ENCODE measurements at places on chromosomes 5 and 9.

GRCh38 chr5:155729684-155730059 is 597.3 kb upstream of the SGCD start:
- no peak for DNase-seq

DNA sequence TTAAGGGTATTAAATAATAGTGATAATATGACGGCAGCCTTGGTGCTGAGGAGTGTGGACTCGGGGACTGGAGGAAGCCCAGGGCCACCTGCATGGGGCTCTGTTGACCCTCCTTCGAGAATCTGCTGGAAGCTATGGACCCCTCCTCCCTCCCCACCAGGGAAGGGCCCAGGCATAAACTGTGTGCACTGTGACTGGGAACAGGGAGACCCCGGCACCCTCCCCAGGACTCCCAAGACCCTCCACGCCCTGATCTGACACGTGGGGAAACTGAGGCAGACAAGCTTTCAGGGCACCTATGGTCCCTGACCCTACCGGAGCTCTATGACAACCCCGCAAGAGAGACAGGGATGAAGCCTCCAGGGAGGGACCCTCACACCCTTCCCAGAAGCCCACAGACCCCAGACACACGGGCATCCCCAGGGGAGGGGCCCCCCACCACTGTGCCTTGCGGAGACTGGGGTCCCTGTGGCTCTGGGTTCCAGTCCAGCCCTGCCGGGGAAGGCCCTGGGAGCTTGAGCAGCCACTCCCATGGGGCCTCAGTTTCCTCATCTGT is 6.5 kb upstream of the EGFL7 start:
- DNase-seq, result no peak

DNA sequence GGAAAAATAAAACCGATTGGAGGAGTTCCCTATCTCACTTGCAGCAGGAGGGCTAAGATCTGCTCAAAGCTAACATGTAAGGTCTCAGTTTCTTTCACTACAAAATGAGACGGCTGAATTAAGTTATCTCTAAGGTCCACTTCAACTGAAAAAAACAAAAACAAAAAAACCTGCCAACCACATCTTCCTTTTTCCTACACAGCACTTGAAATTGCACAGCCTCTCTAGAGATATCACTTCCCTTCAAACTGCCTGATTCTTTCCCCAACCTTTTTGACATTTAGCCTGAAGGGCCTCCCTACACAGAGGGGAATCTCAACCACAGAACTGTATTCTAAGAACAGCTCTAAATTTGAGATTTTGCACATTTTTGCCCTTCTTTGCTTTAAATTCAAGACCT is 227.9 kb upstream of the TARS1 start:
- no peak for DNase-seq

DNA sequence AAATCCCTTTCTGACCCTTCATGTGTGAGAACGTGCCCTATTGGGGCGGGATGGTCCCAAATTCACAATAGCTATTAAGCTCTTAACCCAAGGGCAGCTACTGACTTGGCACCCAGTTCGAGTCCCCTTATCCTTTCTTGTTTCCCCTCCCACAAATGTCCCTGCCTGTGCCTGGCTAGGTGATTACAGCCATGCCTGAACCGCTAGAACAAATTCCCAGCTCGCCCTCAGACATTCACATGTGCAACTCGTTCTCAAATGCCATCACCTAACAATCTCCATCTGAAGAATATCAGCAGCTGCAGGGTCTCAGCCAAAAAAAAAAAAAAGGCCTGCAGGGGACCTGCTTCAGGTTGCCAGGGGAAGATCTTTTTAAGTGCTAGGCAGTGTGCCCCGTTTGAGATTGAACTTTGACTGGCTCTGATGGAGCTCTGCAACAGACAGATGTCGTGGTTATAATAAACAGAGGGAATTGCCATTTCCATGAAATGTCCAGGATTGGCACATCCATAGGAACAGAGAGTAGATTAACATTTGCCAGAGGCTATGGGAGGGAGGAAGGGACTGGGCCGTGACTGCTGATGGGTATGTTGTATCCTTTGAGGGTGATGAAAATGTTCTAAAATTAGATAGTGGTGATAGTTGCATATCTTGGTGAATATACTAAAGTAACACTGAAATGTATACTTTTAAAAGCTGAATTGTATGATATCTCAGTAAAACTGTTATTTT is 347.2 kb upstream of the WWC1 start:
- no peak for DNase-seq

DNA sequence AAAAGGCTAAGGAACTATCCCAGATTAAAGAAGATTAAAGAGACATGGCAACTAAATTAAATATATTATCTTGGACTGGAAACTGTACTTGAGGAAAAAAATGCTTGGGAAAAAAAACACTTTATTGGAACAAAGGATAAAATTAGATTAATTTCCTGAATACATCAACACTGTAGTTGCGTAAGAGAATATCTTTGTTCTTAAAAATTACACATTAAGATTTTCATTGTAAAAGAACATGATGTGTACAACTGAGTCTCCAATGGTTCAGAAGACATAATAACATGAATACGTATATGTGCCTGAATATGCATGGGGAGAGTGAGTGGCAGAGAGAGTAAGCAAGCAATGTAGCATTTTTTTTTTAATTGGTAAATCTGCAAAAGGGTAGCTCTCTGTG is 2.8 kb downstream of the AP3B1 start:
- no peak for DNase-seq

GRCh38 chr9:84894859-84895258 is 225.3 kb downstream of the NTRK2 start:
- no peak for DNase-seq

GRCh38 chr9:93108291-93109041 is 12.4 kb downstream of the CARD19 start:
- DNase-seq, result peak; percentile 74

DNA sequence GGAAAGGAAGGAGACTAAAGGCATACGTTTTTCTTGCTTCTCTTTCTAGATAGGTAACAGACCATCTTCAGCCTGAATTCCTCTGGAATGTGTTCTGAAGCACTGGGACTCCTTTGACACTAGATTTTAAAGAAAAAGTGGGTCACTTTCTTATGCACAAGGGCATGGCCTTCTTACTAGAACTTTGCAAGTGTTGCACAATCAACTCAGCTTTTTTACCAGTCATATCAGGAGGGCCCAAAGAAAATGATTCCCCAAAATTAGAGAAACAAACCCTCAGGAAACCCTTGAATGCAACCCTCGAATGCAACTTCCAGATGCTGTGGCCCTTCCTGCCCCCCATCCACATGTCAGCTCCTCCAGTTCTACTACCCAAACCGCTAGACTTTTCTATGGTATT is 93.9 kb downstream of the YTHDC2 start:
- no peak for DNase-seq

DNA sequence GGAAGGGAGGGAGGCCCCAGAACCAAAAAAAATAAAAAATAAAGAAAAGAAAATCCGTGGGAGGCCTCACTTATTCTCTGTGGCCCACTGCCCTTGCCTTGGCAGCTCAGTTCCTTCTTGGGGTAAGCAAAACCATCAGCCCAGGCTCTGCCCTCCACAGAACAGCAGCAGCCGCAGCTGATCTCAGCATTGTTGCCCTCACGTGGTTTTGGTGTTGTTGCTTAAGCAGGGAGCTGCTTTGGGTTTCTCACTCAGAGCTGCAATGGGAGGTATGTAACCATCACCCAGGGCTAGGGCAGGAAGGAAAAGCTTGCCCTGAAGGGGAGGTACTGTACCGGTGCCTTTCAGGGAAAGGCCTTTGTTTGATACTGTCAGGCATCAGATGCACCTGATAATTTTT is 374.7 kb upstream of the WWC1 start:
- peak; percentile 33 for DNase-seq

- DNase-seq, result no peak
These were observed 41.7 kb downstream of the LOX start for GRCh38 chr5:122036326-122036725.

GRCh38 chr9:121499427-121500164 is at the start of gene GGTA1:
TSS of gene GGTA1 (minus strand) at chr9:121499844. CDS start at chr9:121467922, 31,922 bp downstream.
- peak; percentile 94 for DNase-seq

- no peak for DNase-seq
These were observed 85.4 kb downstream of the TMEM161B start for GRCh38 chr5:88183255-88183654.

- no peak for DNase-seq
These were observed 85.2 kb downstream of the SPRY4 start for GRCh38 chr5:142239394-142240159.

DNA sequence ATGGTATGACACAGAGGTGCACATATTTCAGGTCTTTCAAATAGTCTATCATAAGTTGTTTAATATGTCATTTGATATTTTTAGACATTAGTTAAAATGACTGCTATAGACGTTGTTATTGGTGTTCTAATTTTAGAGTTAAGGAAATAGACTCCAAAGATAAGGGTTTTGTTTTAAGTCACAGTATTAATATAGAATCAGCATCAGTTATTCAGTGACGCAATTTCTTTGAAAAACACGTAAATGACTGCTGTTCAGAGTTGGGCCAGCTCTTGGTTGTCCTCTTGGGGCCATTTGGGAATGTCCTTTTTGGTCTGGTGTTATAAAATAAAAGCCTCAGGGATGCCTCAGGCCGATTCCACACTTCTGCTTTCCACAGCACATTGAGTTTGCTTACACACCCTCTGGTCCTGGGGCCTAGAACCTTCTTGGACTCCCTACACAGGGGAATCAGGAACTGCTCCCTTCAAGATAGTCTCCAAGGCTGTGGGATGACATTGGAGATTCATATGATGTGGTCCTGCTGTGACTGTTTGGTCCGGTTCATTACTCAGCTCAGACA is 14.3 kb downstream of the OTULIN start:
- no peak for DNase-seq

- no peak for DNase-seq
These were observed 403.5 kb downstream of the TAF11L14 start for GRCh38 chr5:18037718-18038117.

GRCh38 chr9:90044710-90045151 is 439.9 kb downstream of the GADD45G start:
- no peak for DNase-seq

DNA sequence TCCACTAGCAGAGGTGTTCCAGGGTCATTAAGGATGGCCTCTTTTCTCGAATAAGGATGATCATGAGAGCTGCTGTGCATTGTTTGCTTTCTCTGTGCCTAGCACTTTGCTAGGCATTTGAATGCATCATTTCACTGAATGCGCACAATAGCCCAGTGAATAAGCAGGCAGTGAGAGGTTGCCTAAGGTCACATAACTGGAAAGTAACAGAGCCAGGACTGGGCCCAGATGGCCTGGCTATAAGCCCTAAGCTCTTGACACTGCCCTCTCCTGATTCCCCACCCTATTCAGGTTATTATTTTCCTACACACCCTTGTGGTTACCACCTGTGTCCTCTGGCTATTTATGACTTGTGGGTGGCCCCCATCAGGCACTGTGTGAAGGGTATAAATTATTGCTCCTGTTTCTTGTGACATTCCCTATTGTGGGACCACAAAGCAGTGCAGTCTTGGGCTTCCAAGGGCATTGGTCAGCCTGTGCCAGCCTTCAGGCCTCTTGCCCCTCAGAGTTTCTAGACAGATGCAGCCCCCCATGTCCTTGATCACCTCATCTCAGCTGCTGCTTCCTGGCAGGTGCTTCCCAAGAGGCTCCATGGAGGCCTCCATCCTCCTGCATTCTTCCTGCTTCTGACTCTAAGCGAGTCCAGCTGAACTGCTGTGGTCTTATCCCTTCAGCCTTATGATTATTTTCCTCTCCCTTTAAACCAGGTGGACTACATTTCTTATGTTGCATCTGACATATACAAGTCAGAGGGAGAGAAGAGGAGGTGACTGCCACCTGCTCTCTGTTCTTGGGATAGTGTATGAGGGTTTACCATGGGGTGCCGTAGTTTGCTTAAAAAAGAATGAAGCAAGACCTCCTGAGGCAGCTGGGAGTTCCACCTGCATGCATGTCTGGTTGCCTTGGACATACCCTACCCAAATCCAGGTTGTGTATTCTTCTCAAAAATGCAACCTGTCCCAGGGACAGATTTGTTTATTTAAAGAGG is 47.6 kb downstream of the ANGPTL2 start:
- no peak for DNase-seq

DNA sequence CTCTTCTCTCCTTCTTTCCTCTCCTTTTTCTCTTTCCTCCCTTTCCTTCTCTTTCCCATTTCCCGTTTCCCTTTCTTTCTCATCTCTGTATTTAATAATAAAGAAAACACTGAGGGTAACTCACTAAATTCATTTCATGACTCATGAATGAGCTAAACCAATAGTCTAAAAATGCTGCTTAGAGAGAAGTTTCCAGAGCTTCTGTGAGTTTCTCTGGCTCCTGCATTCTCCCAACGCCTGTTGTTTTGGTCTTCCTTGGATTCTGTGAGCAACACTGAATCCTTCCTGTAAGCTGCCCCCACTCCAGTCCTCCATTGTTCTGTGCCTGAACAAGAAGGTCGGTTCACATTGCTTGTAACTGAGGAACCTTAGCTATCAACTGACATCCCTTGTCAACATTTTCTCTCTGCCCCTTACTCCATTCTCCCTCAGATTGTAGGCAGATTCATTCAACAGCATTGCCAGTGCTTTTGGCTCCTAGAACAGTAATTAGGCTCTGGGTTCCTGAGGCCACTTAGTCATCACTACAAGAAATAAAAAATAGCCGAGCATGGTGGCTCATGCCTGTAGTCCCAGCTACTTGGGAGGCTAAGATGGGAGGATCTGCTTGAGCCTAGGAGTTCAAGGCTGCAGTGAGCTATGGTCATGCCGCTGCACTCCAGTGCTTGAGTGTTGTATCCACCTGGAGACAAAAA is 237.7 kb upstream of the KLF4 start:
- no peak for DNase-seq

- no peak for DNase-seq
These were observed 33.5 kb downstream of the SPEF2 start for GRCh38 chr5:35651002-35651756.

DNA sequence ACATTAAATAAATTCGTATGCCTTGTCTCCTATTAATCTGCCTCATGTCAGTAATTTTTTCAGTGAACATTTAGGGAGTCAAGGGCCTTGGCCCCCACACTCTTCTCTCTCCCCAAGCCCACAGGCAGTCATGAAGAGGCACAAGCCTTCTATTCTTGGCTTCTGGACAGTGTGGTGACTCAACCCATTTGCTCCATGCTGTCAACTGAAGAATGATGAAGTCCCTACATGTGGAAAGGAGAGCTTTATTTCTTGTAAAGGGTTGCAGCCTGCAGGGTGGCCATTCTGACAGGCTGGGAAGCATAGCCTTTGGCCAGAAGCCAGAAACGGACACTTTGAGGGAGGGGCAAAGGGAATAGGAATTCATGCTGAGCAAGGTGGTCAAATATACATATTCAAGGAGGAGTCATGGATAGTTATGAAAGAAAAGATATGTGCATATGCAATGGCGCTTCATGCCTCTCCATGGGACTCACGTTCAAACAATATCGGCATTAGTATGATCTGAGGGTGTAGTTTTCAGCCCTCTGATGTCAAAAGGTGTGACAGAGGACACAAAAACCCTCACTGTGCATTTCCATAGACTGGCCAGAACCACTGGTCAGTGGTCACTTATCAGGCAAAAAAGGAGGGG is 31.3 kb downstream of the ANKRA2 start:
- DNase-seq, result no peak

- DNase-seq, result no peak
These were observed 60.3 kb downstream of the UBE2QL1 start for GRCh38 chr5:6508931-6509330.
